ENCODE measurements at places on chromosomes 5 and 9.

DNA sequence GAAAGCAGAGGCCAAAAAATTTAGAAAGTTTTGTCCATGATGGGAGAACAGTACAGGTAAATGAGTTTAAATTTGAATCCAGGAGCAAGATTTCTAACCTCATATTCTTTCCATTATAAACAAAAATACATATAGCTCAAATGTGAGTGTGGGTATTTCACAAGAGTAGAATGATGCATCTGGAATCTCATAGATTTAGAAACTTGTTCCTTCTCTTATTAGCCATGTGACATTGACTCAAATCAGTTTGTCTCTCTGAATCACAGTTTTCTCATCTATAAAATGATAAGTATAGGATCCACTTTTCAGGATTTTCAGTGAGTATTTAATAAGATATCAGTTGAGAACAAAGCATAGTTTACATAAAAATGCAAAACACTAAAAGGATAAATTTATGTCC, 436.3 kb upstream of the PAPPA start:
- DNase-seq = no peak

DNA sequence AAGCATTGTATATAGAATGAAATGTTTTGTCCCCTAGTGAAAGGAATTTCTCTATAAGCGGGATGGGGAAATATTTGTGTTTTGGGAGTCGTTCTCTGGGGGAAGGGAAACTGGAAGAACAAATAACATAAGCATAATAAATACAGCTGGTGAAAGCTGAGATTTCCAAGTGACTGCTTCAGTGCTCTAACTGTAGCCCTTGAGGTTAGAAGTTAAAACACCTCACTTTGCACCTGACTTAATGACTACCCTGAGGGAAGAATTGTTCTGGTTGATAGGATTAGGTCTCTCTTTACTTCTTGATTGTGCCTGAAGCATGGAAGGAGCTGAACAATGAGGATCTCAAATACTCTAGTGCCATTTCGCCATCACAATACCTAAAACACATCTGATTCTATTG, 307.4 kb downstream of the MAN2A1 start:
- no peak for DNase-seq

DNA sequence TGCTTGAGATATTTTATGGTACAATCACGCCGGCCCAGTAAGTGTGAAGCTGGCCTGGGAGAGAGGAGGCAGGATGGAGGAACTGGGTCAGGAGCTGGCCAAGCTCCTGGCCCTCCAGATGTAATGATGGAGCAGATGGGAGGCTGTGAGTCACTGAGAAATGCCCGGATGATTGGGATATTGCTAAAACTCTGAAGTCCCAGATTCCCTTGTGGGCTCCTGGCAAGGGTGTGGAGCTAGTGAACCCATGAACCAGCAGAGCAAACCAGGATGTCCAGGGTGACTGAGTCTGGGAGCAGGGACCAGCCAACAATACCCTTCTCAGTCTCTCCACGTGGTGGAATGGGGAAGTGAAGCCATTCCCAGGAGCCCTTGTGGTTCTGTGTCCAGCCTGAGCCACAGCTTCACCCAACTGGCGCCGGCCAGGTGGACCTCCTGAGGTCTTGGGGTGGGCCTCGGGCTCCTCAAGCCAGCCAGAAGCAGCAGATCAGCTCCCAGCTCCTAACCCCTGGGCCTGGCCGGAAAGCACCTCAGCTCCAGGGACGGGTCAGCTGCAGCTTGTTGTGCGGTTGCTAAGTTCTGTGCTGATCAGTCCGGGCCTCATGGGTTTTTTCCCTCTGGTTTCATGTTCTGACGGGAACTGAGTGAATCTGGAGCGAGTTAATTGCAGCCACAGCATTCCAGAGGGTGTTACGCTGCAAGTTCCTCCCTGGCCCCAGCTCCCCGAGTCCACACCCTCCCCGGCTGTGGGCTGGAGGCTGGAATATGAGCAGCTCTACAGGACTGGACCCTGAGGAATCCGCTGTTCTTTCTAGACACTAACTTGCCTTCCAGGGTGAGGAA, 37.6 kb downstream of the DUSP1 start:
- peak; percentile 82 for DNase-seq

DNA sequence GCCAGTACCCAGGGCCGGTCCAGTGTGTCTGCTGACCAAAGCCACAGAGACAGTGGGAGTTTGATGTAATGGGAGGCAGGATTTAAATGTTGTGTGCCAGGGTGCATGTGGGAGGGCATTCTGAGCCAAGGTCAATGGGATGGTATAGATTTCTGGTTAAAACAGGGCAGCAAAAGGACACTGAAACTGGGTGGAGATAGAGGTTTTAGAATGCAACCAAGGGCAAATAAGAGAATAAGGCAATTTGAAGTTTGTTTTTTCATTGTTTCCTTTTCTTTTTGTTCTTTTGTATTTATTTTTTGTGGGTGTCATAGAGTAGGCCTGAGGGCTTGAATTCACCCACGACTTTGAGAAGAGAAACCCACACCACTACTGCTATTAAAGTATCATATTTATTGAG, 65.5 kb upstream of the CLINT1 start:
- no peak for DNase-seq

- DNase-seq = no peak
These were observed 108.2 kb upstream of the IFNE start for GRCh38 chr9:21590058-21590996.

- DNase-seq = no peak
These were observed 279.1 kb upstream of the EFNA5 start for GRCh38 chr5:107949688-107950341.

DNA sequence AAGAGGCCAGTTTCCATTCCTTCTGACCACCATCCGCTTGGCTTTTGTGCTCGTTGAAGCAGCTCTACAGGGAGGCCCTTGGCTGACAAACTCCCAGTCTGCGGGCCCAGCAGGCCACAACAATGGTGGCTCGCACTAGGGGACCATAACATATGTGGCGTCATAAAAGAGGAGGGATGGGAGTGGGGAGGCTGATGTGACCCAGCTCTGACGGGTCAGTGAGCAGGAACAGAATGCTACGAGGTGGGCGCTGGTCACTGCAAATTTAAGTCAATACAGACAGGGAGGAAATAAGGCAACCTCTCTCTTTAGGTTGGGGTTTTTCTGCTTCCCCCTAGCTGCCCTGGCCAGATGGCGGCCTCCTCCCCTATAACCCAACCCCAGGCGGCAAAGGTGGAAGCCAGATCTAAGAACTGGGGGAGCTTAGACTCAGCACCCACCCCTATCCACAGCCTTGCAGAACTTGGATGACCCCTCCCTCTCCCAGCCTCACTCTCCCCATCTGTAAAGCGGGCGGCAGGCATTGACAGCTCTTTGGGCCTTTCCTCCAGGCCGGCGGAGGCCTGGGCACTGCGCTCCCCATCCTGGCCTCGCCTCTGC, 778 bp downstream of the FRRS1L start:
- no peak for DNase-seq

DNA sequence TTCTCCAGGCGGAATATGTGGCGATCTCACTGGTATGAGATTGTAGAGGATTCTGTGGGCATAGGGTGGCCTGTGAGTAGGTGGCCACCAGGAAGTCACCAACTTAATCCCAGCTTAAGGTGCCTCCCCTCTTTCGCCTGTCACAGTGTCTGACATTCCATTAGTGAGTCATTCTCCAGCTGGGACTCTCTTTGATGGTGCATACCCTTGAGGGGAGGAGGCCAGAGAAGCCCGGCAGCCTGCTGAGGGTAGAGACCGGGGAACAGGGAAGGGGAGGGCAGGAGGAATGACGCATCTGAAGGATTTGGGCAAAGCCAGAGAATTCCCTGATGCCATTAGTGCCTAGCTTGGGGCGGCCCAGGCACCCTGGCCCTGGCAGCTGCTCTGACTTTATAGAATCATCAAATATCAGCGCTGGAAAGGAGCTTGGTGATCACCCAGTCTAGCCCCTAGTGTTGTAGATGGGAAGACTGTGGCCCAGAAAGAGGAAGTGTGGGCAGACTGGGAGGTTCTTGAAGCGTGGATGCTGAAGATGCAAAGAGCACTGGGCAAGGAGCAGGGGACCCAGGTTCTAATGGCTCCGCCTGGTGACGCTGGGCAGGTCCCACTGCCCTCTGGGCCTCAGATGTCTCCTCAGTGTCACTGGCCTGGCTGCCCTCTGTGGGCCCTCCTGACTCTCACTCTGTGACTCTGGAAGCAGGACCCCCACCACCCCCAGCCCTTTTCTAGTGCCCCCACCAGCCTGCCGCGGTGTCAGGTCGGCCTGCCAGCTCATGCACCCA, 41.4 kb downstream of the DAB2IP start:
- peak; percentile 94 for DNase-seq

DNA sequence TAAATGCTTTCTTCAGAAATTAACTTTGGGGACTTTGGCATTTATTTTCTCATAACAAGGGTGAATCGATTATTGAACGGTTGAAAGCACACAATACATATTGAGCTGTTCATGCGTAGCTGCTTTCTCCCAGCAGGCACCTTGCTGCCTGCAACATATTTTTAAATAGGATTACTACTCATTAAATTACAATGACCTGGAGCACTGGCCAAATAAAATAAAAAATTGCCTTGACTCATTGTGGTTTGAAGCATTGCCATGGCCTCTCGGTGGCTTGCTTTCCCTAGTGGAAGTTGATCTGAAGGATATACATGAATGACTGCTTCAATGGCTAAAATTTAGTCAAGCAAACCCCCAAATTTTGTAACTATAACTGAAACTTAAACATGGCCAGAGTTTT, 181.6 kb upstream of the NUDT12 start:
- no peak for DNase-seq

DNA sequence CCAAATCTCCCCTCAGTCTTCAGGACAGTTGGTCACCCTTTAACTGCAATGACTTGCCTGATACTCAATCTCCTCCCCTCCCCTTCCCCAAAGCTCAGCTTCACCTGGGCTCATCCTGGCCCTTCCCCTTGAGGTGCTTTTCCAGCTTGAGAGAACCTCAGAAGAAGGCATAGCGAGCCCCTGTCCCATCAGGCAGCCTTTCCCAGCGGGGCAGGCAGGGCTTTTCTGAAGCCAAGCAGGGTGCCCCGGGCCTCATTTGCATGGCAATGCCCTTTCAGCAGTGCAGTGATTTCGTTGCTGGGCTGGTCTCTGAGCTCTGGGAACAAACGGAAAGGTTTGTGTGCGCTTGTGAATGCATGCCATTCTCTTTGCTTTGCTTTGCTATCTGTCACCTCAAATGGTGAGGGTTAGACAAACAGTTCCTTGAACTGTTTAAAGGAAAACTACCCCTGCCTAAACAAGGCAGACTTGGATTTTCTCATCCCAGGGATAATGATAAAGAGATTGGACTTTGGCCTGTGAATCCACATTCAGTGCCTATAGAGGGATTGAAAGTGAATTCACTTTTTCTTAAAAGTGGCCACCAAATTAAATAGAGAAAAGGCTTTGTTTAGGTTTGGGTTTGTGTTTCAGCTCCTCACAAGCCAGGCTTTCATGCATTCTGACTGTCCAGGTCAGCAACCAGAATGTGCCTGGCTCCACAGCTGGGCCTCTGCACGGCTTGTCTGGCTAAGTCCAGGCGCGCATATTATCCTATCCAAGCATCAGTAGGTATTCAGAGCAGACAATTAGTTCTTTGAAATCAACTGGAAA, 165.3 kb downstream of the ZNF608 start:
- no peak for DNase-seq

DNA sequence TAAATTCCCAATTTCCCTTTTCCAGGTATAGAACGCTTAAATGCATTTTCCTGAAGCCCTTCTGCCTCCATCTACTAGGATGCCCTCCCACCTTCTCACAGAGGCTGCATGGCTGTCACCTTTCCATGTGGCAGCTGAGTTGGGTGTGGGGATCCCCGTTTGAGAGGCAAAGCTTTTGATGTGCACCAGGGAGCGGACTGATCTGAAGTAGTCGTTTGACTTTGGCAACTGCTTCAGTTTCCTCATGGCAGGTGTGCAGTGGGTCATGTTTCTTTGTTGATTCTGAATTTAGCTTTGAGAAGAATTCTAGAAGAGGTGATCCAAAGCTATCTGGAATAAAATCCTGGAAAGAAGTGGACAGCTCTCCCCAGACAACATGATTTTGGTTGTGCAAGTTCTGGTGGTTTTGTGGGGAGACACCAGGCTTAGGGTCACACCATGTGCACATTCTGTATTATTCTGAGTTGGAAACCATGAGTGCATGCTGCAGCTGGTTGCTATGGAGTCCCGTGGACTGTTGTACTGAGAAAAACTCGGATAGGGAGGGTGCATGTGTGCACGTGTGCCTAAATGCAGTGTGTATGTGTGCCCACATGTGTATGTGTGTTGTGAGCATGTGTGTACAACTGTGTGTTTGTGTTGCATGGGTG, 63.5 kb downstream of the GADD45G start:
- no peak for DNase-seq

GRCh38 chr5:142109331-142110045, 909 bp downstream of the NDFIP1 start:
- no peak for DNase-seq

- no peak for DNase-seq
These were observed 225.8 kb upstream of the ELL2 start for GRCh38 chr5:96187309-96188027.

DNA sequence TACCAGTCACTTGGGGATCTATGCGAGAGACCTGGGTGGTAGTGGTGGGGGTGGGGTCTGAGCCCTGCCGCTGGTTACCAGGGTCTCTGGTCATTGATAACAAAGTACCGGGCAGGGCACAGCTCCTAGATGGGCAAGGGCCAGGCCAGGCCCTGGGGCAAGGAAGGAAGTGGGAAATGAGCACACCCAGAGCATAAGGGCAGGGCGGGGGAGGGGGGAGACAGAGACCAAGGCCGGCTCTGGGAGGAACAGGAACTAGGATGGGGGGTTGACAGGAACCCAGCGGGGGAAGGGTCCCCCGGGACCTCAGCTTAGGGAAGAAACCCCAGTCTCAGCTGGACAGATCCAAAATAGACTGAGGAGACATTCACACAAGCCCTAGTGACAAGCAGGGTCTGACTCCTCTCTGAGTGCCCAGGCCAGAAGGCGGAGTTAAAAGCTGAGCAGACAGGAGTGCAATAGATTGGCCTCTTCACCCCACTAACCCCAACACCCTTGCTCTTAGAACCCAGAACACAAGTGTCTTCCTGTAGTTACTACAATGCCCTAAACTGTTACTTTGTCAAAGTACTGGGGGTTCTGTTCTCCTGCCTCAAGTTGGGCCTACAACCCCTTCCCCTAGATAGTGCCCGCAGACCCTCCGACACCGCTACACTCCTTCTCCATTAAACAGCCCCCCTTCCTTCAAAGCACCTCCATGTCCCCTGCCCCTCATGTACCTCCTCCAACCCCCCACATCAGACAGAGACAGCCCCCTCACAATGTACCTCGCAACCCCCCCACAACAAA, 628 bp downstream of the ATOSB start:
- no peak for DNase-seq

- no peak for DNase-seq
These were observed 60.8 kb downstream of the PFDN1 start for GRCh38 chr5:140242099-140242498.

GRCh38 chr5:71887680-71888079, 168.6 kb downstream of the CARTPT start:
- peak; percentile 47 for DNase-seq

GRCh38 chr9:78713614-78714405, 416.9 kb downstream of the PSAT1 start:
- DNase-seq = no peak

- DNase-seq = no peak
These were observed 165.9 kb upstream of the OTULINL start for GRCh38 chr5:14415698-14416074.

- no peak for DNase-seq
These were observed 343.1 kb downstream of the CTNND2 start for GRCh38 chr5:11560915-11561697.

All from H54 (cell line).